ENCODE measurements at places on chromosomes 13 and 19.

GRCh38 chr13:71864986-71865873 lies 1.8 kb downstream of the DACH1 start:
- DNase-seq = no peak

DNA sequence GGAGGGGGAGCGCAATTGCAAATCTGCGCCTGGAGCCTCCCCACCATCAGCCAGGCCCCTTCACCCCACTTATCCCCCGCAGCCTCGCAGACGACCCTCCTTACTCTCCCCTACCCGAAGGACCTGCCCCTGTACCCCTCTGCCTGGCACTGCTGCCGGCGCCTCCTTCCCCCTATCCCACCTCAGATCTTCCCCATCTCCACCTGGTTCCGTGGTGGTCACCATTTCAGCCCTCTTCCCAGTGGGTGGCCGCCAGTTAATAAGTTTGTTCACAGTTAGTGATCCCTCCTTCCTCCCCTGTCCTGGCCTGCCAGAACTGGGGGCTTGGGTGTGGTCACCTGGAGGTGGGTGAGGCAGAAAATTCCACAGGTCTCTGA lies 397 bp downstream of the SLC44A2 start:
- DNase-seq = no peak

- DNase-seq = no peak
Observed at GRCh38 chr19:16521715-16522289, 20.4 kb downstream of the CHERP start.

GRCh38 chr13:33017323-33017929 lies 1.2 kb downstream of the KL start:
- DNase-seq = peak; percentile 81

GRCh38 chr13:50400035-50400726 lies 384.9 kb downstream of the KCNRG start:
- DNase-seq = no peak

- no peak for DNase-seq
Observed at GRCh38 chr19:51194527-51195315, 30.2 kb upstream of the CD33 start.

- peak; percentile 78 for DNase-seq
Observed at GRCh38 chr19:4456843-4457653, 546 bp downstream of the UBXN6 start.

- DNase-seq = no peak
Observed at GRCh38 chr13:97226788-97227627, 4.9 kb downstream of the MBNL2 start.

DNA sequence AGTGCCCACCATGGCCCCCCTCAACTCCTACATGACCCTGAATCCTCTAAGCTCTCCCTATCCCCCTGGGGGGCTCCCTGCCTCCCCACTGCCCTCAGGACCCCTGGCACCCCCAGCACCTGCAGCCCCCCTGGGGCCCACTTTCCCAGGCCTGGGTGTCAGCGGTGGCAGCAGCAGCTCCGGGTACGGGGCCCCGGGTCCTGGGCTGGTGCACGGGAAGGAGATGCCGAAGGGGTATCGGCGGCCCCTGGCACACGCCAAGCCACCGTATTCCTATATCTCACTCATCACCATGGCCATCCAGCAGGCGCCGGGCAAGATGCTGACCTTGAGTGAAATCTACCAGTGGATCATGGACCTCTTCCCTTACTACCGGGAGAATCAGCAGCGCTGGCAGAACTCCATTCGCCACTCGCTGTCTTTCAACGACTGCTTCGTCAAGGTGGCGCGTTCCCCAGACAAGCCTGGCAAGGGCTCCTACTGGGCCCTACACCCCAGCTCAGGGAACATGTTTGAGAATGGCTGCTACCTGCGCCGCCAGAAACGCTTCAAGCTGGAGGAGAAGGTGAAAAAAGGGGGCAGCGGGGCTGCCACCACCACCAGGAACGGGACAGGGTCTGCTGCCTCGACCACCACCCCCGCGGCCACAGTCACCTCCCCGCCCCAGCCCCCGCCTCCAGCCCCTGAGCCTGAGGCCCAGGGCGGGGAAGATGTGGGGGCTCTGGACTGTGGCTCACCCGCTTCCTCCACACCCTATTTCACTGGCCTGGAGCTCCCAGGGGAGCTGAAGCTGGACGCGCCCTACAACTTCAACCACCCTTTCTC lies 8.2 kb downstream of the FOXA3 start:
- DNase-seq = no peak

DNA sequence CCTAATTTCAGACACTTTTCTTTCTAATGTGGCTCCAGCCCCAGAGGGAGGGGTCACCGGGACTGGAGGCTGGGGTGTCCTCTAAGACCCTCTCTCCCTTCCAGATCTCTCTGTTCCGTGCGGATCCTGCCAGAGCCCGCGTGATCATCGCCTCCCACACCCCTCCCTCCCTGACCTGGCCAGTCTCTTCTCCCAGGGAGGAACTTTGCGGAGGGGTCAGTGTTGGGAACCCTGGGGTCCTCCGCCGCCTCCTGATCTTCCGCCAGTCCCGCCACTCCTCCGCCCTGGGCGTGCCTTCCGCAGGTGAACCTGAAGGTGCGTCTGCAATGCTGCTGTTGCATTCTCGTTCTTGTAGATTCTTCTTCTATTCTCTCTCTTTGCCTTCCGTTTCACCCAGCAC lies 9.1 kb downstream of the SOX21 start:
- no peak for DNase-seq

DNA sequence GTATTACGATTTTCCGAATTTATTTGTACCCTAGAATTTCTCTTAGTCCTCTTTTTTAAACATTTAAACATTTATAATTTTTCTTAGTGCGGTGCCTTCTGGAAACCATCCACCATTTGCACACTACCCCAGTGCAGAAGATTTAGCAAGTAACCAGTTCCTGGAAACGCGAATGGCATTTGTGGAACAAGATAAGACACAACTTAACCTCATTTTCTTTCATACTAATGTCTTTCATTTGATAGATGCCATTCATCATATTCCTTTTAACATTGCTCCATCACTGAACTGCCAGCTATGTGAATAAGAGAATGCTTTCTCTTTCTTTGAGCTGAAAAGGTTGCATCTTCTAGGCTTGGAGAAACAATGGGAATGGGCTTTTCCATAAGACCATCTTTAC lies 6.8 kb downstream of the FRY start:
- no peak for DNase-seq

GRCh38 chr19:39167461-39168257 lies 29.1 kb upstream of the NCCRP1 start:
- no peak for DNase-seq

DNA sequence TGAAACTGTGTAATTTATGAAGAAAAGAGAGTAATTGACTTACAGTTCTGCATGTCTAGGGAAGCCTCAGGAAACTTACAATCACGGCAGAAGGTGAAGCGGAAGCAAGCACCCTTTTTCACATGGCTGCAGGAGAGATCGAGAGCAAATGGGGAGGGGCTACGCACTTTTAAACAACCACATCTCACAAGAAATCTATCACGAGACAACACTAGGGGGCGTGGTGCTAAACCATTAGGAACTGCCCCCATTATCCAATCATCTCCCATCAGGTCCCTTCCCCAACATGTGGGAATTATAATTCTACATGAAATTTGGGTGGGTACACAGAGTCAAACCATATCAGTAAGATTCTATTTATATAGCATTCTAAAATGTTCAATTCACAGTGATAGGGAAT lies 114.8 kb upstream of the TRPC4 start:
- no peak for DNase-seq

- DNase-seq = no peak
Observed at GRCh38 chr13:100108913-100109507, 20.1 kb downstream of the PCCA start.

DNA sequence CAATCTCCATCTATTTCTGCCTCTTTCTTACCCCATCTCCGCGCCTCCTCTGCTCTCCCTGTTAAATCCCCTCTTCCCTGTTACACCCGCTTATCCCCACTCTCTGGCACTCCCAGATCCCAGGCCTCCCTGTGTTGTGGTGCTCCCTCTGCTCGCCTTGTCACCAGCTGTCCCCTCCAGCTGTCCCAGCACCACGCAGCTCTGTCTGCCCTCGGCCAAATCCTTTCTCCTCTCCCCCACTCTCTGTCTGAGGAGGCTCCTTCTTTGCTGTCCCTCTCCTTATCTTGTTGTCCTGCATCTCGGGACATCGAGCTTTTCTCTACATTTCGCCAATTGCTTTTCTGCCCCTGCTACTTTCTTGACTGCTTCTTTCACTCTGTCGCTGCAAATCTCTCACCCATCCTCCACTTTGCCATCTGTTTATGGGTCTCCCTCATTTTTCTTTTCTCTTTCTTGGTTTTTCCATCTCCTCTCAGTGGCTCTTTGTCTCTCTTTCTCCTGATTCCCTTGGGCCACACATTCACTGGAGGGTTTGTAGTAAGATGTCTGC lies 941 bp downstream of the ZNF160 start:
- no peak for DNase-seq

- no peak for DNase-seq
Observed at GRCh38 chr13:104416973-104417372, 1350.8 kb upstream of the SLC10A2 start.

DNA sequence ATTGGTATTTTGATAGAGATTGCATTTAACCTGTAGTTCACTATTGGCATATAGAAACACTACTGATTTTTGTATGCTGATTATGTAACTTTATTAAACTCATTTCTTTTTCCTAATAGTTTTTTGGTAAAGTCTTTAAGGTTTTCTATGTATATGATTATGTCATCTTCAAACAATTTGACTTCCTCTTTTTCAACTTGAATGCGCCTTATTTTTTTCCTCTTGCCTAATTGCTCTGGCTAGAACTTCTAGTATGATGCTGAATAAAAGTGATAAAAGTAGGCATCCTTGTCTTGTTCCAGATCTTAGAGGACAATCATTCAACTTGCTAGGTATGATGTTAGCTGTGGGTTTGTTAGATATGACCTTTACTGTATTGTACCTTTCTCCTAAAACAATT lies 1034.9 kb downstream of the PCDH9 start:
- no peak for DNase-seq

DNA sequence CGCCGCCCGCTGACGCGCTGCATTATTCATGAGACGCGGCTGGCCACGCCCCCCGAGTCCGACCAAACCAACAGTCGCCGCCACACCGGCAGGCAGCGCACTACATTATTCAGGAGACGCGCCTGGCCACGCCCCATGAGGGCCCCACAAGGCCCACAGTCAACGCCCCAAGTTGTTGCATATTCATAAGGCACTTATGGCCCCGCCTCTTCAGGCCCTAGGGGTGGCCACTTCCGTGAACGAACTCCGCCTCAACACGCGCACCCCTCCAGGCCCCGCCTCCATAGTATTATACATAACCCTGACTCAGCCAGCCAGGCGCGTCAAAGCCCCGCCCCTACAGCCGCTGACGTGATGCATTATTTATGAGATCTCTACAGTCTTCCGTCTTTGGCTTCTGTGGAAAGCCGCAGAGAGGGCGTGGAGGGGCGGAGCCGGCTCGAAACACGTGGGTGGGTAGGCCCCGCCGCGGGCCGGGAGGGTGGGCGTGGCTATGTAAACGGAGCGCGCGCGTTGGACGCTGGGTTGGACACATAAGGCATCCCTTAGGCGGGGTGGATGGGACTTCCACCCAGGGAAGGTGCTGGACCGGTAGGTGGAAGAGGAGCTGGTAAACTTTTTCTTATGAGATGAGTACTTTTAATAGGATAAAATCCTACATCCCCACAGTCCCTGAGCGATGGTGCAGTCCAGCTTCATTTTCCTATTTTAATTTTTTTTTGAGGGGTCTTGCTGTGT lies 423 bp upstream of the ELL start:
- peak; percentile 100 for DNase-seq

GRCh38 chr19:55585658-55586339 lies 5.2 kb upstream of the ZNF579 start:
- DNase-seq = peak; percentile 90

- no peak for DNase-seq
Observed at GRCh38 chr19:53876651-53877224, 5.3 kb upstream of the PRKCG start.

- no peak for DNase-seq
Observed at GRCh38 chr13:21152251-21152899, 24.0 kb downstream of the SKA3 start.

DNA sequence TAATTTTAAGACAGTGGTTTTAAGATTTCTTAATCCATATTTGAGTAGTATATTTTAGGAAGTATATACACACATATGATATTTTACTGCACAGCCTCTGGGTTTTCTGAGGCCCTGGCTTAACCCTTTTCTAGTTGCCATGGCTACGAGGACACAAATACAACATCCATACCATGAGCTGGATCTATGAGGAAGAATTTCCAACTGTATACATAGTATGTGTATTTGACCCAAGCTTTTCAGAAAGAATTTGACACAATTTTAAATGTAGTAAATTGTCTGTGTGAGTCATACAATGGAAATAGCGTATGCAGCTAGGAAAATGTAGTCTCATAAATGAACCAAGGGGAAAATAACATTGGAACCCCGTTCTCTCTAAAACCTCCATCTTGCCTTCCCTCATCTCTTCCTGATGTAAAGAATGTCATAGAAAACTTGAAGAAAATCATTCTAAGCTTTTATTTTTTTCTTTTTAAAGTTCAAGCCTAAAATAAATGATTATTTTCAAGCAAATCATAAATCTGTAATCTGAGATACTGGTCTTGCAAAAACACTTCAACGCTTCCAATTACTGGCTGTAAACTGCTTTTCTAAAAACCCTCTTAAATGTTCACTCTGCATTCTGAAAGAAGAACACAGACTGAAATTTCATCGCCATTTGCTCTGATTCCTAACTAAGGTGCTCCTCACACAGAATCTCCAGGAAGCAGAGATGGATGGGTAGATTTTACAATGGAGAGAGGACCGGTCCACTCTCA lies 172.4 kb downstream of the LACC1 start:
- peak; percentile 63 for DNase-seq

- peak; percentile 98 for DNase-seq
Observed at GRCh38 chr13:94329754-94330551, 149.5 kb downstream of the DCT start.

GRCh38 chr19:39506598-39506943 lies 7.8 kb downstream of the DLL3 start:
- DNase-seq = no peak

GRCh38 chr19:14821937-14822336 lies 13.0 kb downstream of the OR7A5 start:
- no peak for DNase-seq

GRCh38 chr19:12665281-12665573 lies 1.3 kb downstream of the MAN2B1 start:
- no peak for DNase-seq

- no peak for DNase-seq
Observed at GRCh38 chr19:1968279-1969175, 27.6 kb downstream of the CSNK1G2 start.

GRCh38 chr19:49344505-49345423 lies 9.6 kb downstream of the CD37 start:
- DNase-seq = no peak

DNA sequence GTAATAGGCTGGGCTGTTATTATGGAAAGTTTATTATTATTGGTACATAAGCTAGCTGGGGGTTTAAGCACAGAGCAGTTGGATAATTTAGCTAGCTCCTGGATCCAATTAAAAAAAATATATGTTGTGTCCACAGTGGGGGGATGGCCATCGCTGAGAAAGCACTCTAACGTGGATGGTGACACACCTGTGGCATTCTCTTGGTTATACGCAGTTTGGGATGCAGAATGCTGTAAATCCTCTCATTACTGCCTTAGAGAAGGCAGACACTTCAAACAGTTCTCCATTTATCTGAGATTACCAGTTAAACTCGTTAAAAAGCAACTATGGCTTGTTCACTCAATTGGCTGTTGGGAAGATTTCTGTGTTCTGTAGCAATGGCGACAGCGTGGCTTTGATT lies 2.4 kb upstream of the ZNF536 start:
- no peak for DNase-seq

GRCh38 chr13:25111585-25111956 lies 15.6 kb downstream of the PABPC3 start:
- peak; percentile 36 for DNase-seq

- DNase-seq = no peak
Observed at GRCh38 chr19:51448411-51449016, 9.7 kb downstream of the SIGLEC8 start.

GRCh38 chr19:19532806-19533701 lies 4.3 kb downstream of the YJEFN3 start:
- no peak for DNase-seq

Measured in choroid plexus epithelial cell (primary cell).